ENCODE measurements at places on chromosomes 2 and 18.

GRCh38 chr2:167484875-167485274 lies 596.6 kb downstream of the XIRP2 start:
- DNase-seq = no peak

DNA sequence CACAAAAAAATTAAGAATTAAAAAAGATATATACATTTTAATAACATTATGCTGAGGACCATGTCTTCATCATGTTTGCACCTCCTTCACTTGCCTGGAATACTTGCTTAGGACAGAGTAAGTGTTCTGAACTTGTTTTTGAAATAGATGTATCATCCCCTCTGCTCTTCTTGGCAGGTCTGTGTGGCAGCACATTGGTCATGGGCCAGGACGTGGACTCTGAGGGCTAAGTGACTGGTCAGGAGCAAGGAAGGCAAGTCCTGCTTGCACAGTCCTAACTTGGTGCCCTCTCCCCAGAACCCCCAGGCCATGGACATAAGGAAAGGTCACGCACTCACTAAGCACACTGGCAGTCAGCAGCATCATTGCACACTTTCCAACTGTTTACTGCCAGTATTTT lies 95.8 kb downstream of the PTPRM start:
- no peak for DNase-seq

GRCh38 chr2:150608341-150608740 lies 120.9 kb upstream of the RND3 start:
- DNase-seq = no peak

GRCh38 chr18:71784777-71785176 lies 759.4 kb downstream of the CBLN2 start:
- DNase-seq = no peak

DNA sequence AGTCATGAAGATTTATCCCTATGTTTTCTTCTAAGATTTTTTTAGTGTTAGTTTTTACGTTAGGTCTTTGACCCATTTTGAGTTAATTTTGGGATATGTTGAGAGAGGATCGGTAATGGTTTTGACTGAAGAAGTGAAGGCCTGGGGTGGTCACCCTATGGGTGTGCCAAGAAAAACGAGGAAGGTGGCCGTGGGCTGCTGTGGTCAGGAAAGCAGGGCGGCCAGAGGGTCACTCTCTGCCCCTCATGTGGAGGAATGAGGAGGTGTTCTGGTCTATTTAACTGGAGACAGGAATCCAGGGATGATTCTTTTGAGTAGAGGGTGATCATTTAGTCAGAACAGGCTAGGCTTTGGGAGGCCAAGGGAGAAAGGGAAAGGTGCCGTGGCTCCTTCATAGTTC lies 50.7 kb downstream of the MYO7B start:
- no peak for DNase-seq

DNA sequence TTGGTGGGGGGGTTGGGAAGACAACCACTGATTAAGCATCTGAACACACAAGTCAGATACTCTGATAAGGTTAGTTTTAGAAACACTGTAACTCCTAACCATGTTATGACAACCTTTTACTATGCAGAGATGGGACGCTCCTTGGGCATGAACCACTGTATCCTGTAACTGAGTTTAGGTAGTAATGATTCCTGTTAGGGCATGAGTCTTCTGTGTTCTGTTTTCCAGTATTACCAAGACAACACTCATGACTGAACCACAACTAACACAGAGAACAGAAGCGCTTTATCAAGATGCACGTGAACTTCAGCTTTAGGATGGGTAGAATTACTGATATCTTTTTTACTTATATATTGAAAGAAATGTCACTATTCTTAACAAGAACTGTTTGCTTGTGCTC lies 14.1 kb upstream of the CREB1 start:
- DNase-seq = no peak
